Psoas muscle (tissue), 8 donors: ENCODE measurements at places on chromosomes 3 and 15. TPM values are rescaled to one million over a fixed set of nuclear protein-coding genes. Genes with fewer than 3 reads are reported as not detected.

- DNase-seq = no peak
These were observed 161.6 kb downstream of the ADAMTSL3 start for GRCh38 chr15:83815506-83815905.

DNA sequence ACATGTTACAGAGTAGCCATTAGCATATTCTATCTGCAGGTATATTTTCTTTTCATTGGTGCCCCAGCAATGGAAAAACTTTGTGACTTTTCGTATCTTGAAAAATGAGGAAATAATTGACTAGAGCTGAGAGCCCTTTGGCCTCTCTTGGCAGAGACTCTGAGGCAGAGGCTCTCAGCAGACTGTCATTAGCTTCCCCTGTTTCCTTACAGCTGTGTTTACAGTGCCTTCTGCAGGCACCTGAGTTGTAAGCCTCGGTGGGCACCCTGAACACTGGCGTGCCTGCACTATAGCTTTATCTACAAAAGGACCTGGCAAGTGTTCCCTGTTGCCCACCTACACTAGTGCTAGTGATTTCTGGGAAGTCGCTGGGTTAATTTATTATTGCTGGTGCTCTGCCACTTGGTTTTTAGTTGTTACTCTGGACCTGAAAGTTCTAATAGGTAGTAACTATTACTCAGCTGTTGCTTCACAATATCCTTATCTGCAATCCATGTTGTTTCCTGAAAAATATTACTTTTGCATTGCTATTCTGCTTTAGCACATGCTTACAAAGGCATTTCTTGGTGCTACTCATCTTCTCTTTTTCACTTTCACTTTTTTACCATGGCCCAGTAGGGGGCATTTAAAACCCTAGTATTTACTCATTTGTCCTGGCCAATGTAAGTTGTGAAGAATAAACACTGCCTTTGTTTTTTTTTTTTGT is 7.8 kb upstream of the GPR171 start:
- no peak for DNase-seq

GRCh38 chr15:70916531-70916930 is 23.9 kb downstream of the LRRC49 start:
- DNase-seq = no peak

DNA sequence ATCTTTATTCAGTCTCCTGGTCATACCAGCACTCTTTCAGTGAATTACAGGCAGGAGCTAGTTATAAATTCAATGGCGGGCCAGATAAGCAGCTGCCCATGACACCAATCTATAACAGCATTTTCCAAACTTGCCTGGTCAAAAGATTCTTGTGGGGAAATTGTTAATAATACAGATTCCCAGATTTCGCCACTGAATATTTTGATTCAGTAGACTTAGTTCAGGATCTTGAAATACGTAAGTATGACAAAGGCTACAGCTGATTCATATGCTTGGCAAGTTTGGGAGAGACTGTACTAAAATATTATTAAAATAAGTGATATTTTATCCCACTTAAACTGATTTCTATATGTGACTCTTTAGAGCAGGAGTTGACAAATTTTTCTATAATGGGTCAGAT is 119.3 kb downstream of the TMCO5A start:
- DNase-seq = no peak

- DNase-seq = no peak
These were observed 51.6 kb upstream of the HACD2 start for GRCh38 chr3:123636431-123636841.

GRCh38 chr3:121581691-121582090 is 11.5 kb upstream of the FBXO40 start:
- no peak for DNase-seq

SMCO1 gene
- total RNA-seq = 1.2 TPM

- no peak for DNase-seq
These were observed 89.2 kb downstream of the CGGBP1 start for GRCh38 chr3:87969620-87970019.

DNA sequence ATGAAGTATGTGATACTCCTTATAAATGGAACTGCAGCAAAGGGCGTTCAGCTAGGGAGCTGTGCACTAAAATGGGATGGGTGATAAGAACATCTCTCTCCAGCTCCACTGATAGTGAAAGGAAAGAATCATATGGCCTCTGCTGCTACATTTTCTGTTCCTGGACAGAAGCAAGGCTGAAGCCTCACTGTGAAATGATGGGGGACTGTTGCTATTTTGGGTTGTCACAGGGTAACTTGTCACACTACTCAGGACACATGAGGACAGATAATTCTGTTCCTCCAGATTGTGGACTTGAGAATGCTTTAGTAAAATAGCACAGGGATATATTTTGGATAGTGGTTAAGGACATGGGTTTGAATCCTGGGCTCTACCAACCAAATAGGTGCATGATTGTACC is 423.6 kb downstream of the FHIT start:
- DNase-seq = no peak

- no peak for DNase-seq
These were observed 219.0 kb downstream of the SHQ1 start for GRCh38 chr3:72629191-72629631.

- DNase-seq = no peak
These were observed 245.9 kb downstream of the NAALADL2 start for GRCh38 chr3:175105066-175105465.

SKOR1 gene
- 0.34 TPM for total RNA-seq

DNA sequence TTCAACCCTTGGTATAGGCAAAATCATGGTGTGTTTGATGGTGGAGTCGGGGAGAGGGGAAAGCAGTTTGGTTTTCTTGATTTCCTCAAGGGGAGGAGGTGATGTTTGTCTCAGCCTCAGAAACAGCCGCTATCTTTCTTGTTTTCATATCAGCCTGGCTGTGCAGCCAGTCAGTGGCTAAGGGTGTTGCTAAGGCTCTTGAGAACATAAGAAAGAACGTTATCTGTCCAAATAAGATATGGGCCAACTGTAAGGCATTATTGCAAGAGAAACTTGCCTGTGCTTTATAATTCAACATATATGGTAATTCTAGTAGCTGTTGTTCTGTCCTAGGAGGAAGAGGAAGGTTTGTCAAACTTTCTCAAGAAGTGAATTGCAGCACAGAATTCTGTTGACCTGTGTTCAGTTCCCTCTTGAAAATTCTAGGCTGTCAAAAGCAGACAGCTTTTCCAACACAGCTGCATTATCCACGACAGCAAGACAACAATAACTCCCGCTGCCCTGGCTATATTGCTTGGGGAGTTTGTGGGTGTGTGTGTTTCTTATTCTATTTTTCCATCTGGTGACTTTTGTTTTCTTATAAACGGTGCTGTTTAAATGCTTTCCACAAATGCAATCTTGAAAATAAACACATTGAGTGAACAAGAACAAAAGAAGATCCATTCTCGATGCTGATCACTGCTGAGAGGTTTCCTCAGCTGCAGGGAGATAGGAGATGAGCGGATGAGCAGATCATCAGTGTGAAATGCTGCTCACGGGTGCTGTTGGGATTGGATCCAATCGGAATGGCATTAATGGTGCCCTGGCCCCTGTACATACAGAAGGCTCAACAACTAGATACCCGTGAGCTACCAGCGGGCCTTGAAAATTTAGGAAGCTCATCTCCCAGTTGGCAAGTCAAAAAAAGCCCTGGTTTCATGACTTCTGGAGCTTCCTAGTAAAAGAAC is 90.8 kb upstream of the TNFAIP8L3 start:
- DNase-seq = no peak

DNA sequence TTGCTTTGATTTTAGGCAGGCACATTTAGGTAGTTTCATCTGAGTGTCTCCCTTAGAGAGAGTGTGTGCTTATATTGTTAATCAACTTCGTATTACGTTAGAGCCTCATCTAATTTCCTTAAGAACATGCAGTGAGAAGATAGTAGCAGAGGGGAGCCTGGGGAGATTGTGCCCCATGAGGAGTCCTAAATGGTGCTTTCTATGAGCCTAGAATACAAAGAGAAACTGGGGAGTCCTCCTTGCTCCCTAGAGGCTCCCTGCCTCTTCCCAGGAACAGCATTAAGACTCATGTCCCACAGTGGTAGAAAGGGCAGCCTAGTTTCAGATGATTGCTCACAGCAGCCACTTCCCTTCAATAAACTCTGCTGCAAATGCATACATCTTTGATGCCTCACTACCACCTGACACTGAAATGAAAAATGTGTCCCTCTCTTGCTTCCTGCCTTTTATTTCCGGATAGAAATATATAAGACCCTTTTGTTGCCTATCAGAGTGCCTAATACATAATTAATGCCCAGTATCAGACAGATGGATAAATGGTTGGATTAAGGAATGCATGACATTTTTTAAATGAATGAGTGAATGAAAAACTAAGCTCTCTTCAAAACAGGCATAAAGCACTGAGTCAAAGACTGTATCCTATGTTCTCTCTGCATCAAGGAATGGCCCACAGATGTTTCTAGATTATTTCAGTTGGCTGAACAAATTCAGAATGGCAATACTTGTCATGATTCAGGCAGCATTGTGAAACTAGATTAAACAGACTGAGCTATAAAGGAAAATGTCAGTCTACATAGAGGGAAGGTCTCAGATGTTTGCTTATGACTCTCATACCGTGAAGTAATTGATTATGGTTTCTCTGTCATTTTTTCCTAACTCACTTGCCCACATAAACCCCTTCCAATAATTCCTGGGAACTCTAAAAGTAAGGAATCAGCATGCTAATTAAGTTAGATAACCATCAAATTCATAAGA is 362.1 kb downstream of the LRRC3B start:
- DNase-seq = no peak

- no peak for DNase-seq
These were observed 136.4 kb upstream of the GAP43 start for GRCh38 chr3:115486880-115487279.

DNA sequence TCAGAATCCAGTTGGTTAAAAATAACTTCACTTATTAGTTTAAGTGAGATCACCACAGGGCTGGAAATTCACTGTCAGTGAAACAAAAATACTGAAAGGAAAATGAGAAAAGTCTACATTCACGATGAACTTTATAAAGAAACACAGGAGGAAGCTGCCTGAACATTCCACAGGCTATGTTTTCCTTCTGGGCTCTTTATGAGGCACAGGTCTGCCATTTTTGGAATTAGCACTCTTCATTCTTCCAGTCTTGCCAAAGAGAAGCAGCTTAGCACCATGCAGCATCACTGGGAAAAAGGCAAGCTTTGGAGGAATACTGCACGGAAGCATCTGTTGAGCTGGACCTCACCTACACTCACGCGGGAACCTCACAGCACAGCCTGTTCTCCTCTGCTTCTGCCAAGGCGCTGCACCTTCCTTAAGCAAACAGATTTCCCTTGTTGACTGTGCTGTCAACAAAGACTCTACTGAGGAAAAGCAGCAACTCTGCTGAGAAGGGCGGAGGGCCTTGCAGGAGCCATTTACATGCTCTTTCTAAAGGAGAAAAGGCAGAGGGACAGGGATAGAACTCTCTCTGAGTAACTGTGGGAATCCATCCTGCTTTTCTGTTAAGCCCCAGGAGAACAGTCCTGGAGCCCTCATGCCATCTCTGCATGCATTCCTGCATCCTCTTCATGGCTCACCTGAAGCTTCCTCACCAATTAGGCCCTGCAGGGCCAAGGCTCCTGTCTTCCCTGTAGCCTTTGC is 15.7 kb downstream of the SUSD5 start:
- no peak for DNase-seq

- no peak for DNase-seq
These were observed 1353.1 kb downstream of the ZPLD1 start for GRCh38 chr3:103787879-103788278.

ANXA2 gene
- 466 TPM for total RNA-seq

DNA sequence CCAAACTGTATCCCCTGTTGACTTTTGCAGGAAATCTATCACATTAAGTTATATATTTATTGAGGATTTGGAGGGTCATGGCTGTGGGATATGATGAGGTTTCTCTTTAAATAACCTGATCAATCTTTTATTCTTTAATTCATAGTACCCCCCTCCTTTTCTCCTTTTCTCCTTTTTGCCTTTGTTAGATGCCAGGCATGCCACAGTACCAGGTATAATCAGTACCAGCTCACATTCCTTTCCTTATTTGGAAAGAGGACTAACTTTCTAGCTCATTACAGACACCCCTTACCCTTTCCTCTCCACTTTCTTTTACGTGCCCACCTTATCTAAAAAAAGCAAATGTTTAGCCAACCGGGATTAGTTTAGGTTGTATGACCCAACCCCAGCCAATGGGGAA is 326.4 kb upstream of the NAALADL2 start:
- DNase-seq = no peak

DNA sequence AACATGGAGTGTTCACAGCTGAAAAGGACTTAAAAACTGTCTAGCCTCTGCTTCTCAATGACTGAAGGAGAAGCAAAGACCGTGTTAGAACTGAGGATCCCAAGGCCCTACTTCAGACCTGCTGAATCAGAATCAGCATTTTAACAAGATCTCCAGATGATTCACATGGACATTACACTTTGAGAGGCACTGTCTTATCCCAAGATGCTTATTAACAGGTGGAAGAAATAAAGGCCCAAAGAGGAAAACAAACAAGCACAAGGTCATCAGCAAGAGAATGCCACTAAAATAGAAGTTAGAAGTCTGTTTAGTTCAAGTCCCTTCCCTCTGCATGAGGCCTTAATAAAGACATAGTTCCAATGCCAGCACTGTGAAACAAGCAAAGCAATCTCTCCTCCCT is 191.4 kb upstream of the BCL6 start:
- DNase-seq = no peak

KLF15 gene
- 37.8 TPM for total RNA-seq

ZNF80 gene
- total RNA-seq = not detected

SV2B gene
- 2.1 TPM for total RNA-seq

TM4SF1 gene
- total RNA-seq = 32.9 TPM

- no peak for DNase-seq
These were observed 42.2 kb downstream of the KLF15 start for GRCh38 chr3:126314790-126315658.

DNA sequence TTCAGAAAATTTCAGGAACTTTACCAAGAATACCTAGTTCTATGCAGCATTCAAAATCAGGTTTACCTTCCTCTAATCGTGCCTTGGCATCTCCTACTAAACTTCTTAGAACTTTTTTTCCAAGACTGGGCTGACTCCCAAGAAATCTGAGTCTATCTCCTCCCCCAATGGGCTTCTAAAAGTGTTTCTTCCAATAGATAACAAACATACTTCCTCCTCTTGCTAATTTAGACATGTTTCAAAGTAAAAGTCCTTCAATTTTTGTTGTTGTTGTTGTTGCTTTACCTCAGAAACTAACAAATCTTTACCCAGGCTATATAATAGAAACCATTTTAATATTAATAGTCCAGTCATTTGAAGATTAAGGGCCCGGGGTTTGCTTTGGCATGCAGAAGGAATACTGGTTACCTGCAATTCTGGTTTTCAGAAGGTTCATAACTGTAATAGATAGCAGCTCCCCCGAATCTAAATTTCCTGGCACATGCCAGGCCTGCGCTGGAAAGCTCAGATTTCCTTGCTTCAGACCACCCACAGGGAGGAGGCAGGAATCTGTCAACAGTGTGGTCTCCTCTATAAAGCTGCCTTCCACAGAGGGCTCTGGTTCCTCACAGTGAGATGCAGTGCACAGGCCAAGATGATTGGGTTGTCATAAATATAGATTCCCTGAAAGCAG is 188.7 kb downstream of the THRB start:
- no peak for DNase-seq

DNA sequence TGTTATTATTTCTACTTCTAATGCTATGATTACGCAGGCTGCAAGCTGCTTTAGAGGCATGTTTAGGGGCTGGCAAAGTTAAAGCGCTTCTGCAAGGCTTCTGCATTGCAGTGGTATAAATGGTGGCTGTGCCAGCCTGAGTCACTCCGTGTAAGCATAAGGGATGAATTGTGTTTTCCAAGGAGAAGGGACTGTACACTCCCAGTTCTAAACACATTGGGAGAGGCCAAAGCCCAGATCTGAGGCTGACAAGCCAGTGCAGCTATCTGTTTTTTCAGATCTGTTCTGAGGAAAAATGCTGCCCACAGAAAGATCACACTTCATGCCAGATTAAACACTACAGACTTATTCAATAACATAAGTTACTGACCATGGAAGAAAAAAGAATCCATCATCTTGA is 83.8 kb downstream of the PRICKLE2 start:
- DNase-seq = no peak
